ENCODE measurements at places on chromosomes 12 and 14.

GRCh38 chr14:23099212-23099861 is 4.0 kb downstream of the C14orf119 start:
- no peak for DNase-seq

- no peak for DNase-seq
Measured at GRCh38 chr12:41624571-41624970, 436.5 kb downstream of the PDZRN4 start.

DNA sequence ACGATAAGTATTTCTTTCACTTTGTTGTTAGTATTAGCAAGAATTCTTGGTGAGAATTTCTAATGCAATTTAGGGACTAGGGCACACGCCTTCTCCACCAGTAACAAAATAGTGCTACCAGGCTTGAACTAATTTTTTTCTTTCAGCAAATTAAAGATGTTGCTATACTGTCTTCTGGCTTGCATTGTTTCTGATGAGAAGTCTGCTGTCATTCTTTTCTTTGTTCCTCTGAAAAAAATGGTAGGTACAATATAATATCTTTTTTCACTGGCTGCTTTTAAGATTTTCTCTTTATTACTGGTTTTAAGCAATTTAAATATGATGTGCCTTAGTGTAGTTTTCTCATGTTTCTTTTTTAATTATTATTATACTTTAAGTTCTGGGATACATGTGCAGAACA is 171.2 kb downstream of the PCNX1 start:
- DNase-seq = no peak

DNA sequence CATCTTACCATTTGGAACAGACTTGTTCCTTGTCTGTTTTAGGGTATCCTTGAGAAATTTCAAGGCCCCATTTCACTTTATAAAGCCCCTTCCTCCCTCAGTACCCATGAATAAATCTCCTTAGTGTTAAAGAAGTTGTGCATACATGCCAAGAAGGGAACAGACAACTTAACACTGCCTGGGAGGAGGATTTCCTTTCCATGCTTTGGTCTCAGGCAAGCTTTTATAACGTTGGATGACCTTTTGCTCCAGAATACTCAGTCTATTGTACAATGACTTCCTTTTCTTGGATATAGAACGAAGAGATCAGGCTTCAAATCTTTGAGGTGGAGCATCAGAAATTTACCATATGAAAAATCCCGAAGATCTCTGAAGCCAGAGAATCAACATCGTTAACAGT is 551.4 kb downstream of the PRKD1 start:
- no peak for DNase-seq

DNA sequence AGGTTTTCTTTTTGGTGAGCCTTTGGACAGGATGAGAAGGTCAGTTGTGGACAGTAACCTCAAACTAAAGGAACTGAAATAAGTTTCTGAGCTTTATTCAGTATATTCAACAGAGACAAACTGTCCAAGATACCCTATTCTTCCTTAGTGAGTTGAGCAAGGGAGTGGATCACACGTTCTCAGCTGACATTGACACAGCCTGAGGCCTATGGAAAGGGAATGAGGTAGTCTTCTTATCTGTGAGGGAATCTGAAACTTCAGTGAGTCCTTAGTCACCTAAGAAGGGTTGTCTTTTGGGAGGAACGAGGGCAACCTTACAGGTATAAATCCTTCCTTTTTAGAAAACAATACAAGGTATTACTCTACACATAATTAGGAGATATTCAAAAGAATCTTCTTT is 5.0 kb upstream of the NUBPL start:
- no peak for DNase-seq

DNA sequence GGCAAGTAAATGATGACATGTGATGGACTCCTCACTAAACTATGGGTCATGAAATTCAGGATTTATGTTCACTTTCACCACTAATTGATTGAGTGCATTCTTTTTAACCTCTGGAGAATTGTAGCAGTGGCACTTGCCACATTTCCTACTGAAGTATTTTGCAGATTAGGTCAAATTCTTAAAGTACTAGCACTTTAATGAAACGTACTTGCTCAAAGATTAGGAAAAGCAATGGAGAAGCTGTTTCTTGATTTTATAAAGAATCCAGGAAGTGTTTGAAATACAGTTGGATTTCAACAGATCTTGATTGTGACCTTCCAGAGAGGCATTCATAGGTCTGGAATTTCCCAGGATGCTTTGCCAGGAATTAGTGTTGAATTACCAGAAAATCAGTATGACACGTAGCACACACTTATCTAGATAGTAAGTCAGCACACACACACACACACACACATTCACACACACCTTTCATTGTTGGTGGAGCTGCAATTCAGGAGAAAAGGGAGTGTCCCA is 162.6 kb downstream of the MYRFL start:
- DNase-seq = peak; percentile 88

DNA sequence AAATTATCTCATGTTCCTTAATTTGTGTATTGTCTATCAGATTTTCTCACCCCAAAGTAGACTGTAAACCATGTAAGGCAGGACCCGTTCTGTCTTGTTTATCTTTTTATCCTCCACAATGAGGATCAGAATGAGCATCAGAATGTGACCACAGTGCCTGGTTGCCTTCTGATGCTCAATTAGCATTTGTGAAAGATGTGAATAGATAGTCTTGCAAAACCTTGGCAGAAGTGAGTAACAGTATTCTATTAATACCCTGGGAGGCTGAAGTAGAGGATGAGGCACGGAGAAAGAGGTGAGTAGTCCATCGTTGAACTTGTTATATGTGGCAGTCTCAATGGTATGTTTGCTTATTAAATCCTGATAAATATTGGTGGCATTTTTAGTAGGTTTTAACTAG is 781.4 kb downstream of the NRXN3 start:
- no peak for DNase-seq

- no peak for DNase-seq
Measured at GRCh38 chr12:32000373-32001005, 41.3 kb downstream of the RESF1 start.

GRCh38 chr14:100825713-100826331 is at the start of gene MEG3:
MEG3 (plus strand) TSS chr14:100826118.
- peak; percentile 39 for DNase-seq

- no peak for DNase-seq
Measured at GRCh38 chr14:72104011-72104613, 171.9 kb downstream of the RGS6 start.

DNA sequence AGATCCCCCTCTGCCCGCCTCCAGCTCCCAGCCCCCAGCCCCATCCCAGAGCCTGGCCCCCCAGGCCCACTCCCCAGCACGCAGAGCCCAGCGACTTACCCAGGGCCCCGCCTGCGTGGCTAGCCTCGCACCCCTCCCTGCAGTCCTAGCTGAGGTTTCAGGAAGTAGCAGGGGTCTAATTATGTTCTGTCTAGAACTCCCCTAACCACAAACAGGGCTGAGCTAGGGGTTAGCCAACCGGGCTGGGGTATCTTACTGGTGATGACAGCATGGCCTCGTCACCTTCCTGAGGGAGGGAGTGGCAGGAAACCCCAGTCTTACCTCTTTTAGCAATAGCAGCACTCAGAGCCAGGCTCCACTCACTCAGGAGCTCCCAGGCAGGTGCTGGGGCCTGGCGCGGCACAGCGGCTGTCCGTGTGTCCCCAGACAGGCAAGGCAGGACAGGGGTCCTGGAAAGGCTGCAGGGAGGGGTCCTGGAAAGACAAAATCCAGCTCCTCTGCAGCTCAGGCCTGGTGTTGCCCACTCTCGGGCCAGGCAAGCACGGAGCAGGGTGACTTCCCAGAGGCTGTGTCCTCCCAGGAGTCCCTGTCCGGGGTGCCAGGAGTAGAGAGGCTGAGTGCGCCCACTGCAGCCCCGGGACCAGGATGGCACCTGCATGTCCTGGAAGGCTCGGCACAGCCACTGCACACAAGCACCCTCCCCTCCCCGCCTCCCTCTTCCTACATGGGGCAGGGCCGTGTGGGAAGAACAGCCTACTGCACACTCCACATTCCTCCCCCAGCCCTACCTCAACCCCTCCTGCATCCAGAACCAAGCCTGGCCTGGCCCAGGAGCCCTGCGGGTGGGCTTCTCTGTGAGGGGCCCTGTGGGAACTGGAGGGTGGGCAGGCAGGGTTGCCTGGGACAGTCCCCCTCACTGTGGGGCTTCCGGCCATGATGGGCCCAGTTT is at the start of gene GPR132:
Gene GPR132, minus strand, starts transcription at position 151 of the 949 bp plus-strand sequence. CDS start 10,010 bp downstream, outside the sequence.
- no peak for DNase-seq

- no peak for DNase-seq
Measured at GRCh38 chr12:121114019-121114639, 18.5 kb upstream of the P2RX7 start.

DNA sequence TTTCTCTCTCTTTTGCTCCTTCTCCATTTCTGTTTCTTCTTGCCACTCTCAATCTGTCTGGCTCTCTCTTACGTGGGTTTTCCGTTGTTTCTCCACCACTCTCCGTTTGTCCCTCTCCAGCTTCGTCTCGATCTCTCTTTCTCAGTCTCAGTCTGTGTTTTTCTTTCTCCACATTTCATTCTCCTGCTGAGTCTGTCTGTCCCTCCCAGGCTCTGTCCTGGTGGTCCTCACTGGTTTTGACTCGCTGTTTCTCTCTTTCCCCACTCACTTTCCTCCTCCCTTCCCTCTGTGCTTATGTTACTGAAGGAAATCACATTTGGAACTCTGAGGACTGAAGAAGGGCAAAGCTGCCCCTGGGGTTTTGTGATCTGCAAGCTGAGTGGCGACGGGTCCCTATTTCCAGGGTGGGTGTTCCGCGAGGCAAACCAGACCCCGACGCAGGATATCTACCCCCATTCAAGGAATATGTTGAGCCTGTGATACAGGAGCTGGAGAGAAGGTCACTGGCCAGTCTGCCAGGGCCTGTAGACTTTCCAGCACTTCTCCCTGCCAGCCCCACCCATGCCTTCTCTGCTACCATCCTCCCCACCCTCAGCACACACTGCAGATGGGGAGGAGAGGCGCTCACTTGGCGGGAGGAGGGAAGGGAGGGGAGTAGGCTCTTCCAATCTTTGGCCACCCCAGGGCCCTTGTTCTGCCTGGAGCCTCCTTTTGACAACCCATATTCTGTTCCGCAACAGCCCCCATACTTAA is 102.7 kb upstream of the MAP1LC3B2 start:
- no peak for DNase-seq

DNA sequence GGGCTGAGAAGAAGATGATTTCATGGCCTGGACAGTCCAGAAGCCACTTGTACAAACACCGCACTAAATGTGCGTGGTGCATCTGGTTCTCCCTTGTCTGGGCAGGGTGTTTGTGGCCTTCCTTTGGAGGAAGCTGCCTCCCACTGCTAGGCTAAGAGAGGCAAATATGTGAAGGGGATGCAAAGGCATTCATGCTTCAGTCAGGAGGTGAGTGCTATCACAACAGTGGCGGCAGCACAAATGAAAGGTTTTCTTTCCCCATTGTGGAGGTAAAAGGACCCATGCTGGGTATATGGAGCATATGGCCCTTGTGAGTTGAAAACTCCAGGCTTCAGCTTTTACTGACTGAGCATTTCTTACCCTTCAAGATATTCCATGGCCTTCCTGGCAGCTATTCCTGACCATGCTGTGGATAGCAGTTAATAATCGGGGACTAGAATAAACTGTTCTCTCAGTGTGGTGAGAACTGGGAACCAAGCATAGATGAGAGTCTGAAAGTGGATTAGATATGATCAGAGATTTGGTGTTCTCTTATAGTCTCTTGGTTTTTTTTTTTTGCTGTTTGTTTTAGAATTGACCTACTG is 69.9 kb downstream of the MYRFL start:
- DNase-seq = no peak

- DNase-seq = no peak
Measured at GRCh38 chr12:54217774-54218241, 29.0 kb upstream of the SMUG1 start.

GRCh38 chr12:22850185-22850584 is 225.2 kb downstream of the ETNK1 start:
- no peak for DNase-seq

GRCh38 chr12:8075935-8076334 is 6.1 kb upstream of the NECAP1 start:
- no peak for DNase-seq

GRCh38 chr12:60148109-60148508 is 552.3 kb downstream of the SLC16A7 start:
- peak; percentile 39 for DNase-seq

GRCh38 chr14:55706365-55706684 is 126.3 kb downstream of the KTN1 start:
- no peak for DNase-seq

- DNase-seq = no peak
Measured at GRCh38 chr14:99347561-99347960, 75.6 kb upstream of the BCL11B start.

DNA sequence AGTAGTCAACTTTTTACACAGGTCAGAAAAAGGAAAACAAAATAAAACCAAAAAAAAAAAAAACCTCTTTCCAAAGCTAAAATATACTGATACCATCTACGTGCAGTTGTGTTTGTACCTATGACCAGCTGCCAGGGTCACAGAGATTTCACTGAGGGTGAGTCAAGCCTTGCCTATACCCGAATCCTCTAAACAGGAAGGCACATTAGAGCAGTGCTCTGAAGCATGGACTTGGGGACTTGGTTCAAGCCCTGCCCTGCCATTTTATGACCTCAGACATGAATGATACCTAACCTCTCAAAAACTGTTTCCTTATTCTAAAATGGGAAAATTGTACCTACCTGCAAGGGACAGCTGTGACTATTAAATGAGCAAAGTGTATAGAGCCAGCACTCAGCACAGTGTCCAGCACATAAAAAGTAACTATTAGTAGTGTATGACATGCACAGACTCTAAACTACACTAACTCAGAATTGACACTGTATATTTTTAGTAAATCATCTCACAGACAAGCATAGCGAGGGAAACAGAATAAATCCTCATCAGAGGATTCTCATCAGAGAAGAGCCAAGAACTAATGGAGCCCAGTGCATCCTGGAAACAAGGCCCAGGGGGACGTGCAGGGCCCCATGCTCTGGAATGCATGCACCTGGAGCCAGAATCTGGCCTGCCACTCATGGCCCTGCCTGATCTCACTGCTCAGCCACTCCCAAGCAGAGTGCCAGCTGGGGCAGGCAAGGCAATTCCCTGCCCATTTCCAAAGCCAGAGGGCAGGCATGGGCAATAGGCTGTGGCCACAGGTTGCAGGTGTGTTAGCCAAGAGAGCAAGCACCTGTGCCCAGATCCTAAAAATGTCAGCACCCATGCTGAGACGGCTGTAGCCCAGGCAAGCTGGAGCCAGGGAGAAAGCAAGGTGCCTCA is 57.0 kb downstream of the NT5DC3 start:
- no peak for DNase-seq

GRCh38 chr14:103099081-103099732 is 4.7 kb downstream of the EXOC3L4 start:
- no peak for DNase-seq

DNA sequence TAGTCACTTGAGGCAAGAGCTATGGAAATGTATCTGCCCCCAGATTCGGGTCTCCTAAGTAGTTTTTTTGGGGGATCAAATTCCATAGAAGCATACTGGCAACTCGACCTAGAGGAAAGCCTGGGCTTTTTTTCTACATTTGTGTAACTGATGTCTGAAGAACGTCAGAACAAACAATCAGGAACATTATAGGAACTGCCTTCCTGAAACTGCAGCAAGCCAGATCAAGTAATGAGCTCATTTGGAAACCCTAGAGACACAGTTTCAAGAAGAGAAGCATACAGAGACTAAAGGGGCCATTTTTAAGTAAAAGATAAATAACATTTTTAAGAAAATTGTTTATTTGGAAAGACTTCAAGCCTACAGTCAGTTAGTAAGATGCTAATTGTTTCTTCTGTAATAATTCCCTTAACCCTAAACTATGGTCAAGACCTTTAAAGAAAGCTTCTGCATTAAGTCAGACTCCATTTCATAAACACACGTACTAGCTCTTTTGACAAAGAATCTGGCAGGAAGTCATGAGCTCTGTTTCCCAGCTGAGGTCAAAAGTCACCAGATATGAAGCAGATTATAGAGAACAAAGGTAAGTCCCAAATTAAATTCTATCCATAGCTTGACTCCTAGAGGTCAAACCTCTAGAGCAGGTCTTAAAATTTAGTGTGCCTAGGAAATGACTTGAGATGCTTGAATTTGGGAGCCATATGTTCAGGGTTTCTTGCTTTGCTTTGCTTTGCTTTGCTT is 112.8 kb downstream of the EGLN3 start:
- DNase-seq = no peak
